ENCODE measurements at places on chromosomes 16 and 17.

GRCh38 chr16:52546291-52547003, 496 bp downstream of the TOX3 start:
- DNase-seq = no peak

- no peak for DNase-seq
These were observed 11.9 kb downstream of the CEP20 start for GRCh38 chr16:15876503-15876902.

- no peak for DNase-seq
These were observed 22.1 kb downstream of the CYB561 start for GRCh38 chr17:63423963-63424362.

DNA sequence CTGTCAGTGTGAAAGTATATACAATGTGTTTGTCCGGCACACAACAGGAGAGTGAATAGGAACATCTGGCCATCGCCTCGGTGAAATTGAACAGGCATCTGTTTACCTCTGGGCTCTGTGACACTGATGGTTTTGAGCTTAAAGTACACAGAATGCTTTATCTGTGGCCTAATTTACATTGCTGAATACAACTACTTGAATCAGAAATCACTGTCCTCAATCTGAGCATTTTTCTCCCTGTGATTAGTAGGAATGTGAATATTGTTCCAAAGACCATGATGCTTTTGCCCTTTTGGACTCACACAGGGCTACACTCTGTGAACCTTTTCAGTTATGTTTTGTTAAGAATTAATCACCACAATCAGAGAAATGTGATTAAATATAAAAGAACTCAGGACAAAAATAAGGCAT, 323.0 kb upstream of the TBX2 start:
- DNase-seq = no peak

DNA sequence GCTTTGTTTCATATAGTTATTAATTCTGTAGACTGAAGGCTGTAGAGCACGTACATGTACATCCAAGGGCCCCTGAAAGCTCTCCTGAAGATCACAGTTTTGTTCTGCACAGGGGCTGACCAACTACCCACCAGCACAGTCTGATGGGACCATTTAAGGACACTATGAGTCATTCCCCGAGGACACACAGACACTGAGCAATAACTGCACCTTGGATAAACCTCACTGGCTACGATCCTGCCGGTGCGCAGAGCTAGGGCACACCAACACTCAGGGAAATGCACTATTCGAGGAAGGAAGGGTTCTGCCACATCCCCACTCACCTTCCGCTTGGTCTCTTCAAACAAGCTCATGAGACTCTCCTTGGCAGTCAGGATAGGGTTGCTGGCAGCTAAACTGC, 20.3 kb downstream of the SMG6 start:
- no peak for DNase-seq

- DNase-seq = no peak
These were observed 57.3 kb downstream of the CDC27 start for GRCh38 chr17:47131761-47132160.

DNA sequence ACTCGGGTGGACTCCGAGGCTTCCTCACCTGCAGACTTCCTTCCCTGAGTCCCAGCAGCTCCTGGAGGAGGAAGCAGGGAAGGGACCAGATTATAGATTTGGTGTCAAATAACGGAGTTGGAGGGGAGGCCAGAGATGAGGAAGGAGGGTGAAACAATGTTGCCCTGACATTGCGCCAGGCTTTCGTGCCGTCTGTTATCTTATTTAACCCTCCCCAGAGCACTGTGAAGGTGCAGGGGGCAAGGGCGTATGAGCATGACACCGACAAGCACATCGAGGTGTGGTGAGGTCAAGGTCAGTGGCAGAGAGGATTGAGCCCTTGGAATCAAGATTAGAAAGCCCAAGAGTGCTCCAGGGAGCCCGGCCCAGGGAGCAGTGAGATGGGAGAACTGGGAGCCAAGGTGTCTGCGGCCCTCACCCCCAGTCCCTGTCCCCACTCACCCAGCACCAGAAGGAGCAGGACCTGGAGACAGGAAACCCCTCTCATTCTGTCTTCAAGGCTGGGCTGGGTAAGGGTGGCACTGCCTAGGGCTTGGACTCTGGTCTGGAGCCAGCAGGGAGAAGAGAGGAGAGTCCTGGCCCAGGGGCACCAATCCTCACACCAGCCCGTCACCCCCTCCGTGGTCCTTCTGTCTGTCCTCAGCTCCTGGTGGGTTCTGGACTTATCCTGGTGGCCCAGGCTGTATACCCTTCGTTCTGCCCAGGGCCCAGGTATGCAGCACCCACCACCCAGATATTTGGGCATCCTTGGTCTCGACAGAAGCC, 1.1 kb downstream of the PRSS33 start:
- DNase-seq = no peak

DNA sequence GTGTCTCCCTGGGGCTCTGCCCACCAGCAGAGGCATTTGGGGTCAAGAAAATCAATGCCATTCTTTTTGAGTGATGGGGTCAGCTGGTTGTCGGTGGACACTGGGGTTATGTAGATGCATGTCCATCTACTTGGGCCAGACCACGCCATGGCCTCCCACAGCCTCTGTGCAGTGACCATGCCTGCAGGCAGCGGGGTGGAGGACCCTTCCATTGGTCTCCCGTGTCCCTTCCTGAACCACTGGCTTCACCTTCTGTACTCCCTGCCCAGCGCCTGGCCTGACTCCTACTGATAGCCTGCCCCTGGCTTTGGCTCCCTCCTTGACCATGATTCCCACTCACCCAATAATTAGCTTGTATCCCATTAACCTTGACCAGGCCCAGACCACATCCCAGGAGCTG, 28.0 kb upstream of the SPNS3 start:
- DNase-seq = no peak

DNA sequence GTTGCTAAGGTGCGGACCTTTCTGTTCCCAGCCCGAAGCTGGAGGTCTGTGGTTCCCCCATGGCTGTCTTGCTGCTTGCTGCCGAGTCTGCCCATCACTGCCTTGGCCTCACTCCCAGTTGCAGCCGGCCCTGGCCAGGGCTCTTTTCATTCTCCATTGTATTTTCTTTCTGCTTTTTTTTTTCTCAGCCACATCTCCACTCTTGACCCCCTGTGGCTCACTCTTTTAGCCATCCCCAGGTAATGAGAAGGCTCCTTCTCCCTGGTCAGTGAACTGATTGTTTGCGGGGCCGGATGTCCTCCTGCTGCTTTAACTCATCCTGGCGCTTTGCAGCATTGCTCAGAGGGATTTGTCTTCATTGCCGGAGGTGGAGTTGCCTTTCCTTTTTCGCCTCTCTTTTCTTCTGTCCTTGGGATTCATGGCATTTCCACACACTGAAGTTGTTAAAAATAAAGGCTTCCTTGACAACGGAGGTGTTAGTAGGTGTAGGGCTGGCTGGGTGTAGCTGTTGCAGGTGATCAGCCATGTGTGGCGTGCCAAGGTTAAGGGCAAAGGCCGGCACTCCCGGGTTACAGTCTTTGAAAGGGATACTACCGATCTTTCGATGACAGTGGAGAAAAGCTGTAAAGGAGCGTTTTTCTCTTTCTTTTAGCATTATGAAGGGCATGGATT, 34.1 kb downstream of the MAP2K6 start:
- DNase-seq = no peak

DNA sequence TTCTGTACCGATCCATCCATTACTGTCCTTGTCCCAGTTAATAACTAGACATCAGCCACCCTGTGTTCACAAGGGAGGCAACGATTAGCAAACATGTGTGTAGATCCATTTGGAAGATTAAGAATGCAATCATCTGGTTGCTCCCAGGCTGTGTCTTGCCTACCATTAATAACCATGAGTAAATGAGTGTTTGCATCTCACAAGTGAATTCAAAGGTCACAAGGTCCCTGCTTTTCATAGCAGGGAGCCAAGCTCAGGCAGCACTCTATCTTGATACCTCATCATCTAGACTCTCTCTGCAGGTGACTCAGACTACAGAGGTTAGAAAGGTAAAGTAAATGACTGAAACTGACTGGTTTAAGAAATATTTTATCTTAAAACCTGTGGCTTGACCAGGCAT, 25.3 kb downstream of the VWA3A start:
- DNase-seq = no peak

DNA sequence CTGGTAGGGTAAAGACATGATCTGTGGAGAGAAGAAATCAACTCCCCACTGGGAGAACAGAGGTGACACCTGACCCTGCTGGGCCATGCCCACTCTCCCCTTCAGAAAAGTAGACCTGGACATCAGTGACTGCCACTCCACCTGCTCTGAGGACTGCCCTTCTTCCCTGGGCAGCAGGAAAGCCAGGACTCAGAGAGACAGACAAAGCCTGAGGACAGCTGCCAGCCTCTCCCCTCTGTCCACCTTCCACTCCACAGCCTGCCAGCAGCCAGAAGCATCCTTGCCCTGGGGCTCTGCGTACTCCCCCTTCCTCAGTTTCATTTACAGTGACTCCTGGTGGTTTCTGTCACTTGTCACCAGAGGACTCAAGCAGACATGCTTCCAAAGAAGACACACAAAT, 24.5 kb downstream of the ZDHHC7 start:
- DNase-seq = no peak

DNA sequence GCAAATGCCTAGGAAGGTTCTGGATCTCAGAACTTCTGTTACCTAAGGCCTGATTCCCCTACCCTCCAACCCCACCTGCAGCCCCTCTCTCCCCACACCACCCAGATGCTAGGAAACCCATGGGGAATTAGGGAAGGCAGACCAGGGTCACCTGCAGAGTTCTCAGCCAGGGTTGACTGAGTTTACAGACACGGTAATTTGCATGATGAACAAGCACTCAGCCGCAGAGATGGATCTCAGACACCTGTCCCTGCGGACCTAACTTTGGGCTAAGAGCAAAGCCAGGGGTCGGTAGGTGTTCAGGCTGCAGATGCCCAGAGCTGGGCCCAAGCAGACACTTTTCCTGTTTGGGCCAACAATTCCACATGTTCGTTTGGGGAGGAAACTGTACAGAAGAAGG, 2.9 kb downstream of the ABI3 start:
- no peak for DNase-seq

DNA sequence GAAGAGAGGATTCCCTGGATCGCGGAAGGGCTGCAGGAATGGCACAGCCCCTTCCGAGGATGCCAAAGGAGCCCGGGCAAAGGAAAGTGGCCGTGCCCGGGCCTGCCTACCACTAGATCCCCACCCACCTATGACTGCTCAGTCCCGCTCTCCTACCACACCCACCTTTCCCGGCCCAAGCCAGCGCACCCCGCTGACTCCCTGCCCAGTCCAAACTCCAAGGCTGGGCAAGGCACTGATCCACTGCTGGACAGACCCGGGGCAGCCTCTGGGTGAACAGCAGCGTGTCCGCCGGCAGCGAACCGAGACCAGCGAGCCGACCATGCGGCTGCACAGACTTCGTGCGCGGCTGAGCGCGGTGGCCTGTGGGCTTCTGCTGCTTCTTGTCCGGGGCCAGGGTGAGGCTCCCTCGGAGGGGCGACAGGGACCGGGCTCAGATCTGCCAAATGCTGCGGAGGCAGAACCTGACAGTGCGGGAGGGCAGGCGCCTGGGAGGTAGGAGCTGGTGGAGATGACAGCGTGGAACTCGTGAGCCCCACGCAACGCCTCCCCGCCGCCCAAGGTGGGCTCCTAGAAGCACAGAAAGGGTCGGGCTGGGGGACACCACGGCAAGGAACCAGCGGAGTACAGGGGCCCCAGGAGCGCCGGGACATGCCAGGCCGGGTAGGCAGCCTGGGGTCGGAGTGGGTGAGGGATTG, at the start of gene CES2:
CES2 (plus strand) TSS at position 203 of the 698 bp plus-strand sequence; CDS start at position 323, 120 bp downstream.
- DNase-seq = no peak

DNA sequence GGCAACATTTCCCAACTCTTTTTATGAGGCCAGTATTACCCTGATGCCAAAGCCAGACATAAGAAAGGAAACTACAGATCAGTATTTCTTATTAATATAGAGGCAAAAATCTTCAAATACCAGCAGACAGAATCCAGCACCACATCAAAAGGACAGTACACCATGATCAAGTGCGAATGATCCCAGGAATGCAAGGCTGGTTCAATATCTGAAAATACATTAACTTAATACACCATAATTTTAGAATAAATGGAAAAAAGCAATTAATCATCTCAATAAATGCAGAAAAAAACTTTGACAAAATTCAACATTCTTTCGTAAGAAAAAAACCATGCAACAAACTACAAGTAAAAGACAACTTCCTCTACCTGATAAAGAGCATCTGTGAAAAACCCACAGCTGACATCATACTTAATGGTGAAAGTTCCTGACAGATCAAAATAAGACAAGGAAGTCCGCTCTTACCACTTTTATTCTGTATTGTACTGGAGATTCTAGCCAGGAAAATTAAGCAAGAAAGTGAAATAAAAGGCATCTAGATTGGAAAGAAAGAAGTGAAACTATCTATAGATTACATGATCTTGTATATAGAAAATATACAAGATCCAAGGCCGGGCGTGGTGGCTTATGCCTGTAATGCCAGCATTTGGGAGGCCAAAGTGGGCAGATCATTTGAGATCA, 26.4 kb upstream of the MAPK3 start:
- DNase-seq = no peak

DNA sequence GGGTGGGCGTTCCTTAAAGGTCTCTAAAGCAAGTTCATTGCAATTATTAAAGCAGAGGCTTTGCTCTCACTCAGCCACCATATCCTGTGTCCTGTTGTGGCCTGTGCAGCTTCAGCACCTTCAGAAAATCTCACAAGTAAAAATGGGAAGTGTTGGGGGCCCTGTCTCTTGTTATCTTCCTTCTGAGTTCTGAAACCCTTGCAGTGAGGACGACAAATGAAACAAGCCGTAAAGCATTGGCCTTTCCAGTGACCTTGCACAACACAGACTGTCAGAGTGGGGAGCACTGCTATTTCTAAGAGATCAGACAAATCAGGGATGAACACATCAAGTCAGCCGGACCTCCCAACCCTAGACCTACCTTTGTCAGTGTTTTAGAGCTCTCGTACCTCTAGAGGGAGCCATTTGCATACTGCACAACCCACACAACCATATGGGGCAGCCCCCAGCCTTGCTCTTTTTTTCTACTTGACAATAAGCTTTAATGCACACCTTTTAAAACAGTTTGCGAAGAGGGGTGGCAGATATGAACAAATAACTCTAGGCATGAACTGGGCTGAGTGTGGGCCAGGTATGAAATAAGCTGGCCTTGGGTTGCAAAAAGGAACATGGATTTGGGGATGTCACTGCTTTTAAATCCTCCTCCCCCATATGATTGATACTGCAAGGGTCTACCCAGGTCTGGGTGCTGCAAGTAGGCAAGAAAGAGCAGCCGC, 89.8 kb downstream of the KATNIP start:
- DNase-seq = no peak

GRCh38 chr16:17069681-17070080, 401.1 kb downstream of the XYLT1 start:
- no peak for DNase-seq

GRCh38 chr16:27642756-27643155, 92.8 kb downstream of the KATNIP start:
- no peak for DNase-seq

DNA sequence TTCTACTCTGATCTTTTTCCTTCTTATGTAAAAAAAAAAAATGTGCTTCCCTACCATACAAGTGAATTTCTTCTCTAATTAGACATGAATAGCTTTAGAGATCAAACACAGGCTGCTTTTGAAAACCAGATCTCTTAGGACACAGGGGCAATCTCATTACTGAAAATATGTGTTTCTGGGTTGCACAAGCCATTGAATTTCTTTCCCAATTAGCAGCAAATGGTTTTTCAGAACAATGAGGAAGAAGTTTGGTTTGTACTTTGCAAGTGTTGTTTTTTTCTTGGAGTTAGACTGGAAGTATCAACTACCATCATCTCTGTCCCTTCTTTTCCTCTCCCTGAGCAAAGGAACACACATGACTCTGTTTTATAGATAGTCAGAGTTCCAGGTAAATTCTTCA, 5.6 kb upstream of the ANKS4B start:
- DNase-seq = no peak

Data from stimulated activated CD4-positive, alpha-beta T cell treated with anti-CD3 and anti-CD28 coated beads, Interleukin-1b, Interleukin-23, amount 100 ng/mL, for 1 hour (primary cell).